ENCODE measurements at places on chromosomes 7 and 10.

DNA sequence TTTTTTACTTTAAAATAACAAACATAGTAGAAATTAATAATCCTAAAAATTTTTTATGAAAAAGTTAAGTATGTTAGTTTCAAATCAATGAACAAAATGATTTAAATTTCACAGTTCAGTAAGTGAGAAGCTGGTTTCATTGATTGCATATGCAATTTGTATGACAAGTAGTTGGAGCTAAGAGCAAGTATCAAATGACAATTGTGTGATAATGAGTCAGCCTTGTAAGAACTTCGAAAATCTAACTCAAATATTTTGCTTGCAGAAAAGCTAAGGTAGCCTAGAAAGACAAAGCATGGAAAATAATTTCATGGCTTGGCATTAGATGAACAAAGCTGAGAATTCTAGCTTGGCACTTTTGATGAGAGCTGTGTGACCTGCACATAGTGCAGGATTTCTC is 111.5 kb downstream of the HDAC9 start:
- peak; percentile 44 for DNase-seq

- peak; percentile 49 for DNase-seq
Measured at GRCh38 chr7:130875265-130875741, 141.3 kb upstream of the KLF14 start.

- DNase-seq = peak; percentile 36
Measured at GRCh38 chr7:42456756-42457276, 219.8 kb upstream of the GLI3 start.

DNA sequence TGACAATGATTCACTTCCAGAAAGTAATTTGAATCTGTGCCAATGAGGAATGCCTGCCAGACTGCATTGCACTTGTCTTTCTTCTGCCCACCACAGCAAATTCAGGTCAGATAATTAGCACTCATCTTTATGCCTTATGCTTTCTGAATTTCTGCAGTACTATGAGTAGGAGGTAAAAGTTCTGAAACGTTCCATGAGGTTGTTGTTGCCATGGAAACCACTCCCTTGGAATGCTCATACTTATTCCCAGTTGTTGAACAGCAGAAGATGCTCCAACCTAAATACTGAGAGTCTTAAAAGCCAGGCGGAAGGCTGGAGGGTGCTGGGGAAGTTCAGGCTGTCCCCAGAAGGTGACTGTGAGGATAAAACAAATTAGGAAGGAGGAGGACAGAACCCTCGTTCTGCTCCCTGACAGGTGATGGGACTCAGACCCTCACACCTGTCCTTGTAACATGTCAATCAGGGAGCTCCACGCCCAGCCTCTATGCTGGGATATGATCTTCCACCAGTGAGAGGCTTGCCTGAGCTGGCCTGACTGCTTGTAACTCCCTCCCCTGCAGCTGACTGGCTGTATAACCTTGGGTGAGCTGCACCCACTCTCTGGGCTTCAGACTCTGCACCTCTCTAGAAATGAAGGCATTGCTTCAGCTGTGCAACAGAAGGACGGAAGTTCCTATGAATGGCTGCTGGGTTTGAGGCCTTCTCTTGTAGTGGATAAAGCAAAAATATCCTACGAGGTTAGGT is 554.3 kb upstream of the MGMT start:
- DNase-seq = no peak

- DNase-seq = no peak
Measured at GRCh38 chr10:126910196-126910595, 5.0 kb downstream of the DOCK1 start.

DNA sequence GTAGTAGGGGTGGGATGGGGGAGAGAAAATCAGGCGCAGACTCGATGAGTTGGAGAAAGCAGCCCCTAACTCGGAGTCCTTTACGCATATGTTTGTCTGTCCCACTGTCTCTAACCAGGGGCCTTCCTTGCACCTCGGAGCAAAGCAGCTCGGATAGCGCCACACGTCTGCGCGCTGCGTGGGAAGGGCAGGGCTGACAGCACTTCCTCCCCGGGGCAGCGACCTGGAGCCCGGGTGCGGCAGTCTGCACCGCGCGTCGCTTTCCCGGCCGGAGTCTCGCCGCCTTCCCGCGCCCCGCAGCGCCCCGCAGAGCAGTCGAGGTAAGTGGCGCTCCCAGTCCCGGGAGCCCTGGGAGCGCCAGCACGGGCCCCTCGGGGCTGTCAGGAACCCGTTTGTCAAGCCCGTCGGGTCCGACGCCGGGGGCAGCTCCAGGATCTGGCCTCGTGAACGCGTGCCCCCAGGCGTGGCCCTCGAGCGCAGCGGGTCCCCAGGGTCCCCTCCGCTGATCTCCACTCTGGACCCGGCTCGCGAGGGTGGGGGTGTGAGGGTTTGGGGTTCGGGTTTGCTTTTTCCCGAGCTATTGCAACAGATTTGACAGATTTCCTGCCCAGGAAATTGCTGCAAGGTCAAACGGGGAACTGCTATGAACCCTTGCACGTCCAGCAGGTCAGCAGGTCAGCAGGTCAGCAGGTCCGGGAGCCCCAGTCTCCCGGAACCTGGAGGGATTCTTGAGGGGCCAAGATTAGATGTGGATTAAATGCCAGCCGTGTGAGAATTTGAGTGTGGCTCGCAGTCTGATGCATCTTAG is 597 bp downstream of the APBB1IP start:
- peak; percentile 25 for DNase-seq

DNA sequence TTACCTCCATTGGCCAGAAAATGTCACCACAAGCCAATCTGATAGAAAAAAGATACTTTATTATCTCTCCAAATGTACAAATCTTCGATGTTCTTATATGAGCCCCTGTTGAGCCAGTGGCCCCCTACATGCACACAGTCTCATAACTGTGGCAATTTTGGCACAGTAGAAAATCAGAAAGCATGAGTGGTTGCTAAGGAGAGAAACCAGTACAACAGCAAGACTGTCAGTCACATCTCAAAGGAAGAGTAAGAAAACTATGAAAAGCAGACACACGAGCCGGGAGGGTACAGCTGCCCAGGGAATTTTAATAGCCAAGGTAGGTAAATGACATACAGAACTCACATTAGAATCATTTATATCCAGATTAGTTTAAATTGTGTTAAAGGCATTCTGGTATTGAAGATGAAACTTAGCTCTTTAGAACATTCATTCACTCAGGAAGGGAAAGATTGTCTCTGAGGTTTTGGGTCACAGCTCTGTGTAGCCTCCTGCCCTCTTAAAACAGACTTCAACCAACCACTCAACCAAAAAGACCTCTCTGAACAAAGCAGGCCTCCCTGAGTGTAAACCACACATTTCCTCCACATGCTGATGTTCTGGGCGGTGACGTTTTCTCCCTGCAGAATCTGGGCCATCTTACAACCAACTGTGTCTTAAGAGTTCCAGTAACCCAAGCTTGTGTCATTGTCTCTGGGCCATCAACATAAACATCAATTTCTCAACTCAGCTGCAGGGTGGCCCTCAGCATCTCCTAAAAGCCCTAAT is 80.8 kb upstream of the ADAM12 start:
- DNase-seq = peak; percentile 29

- DNase-seq = no peak
Measured at GRCh38 chr10:5092848-5093790, 1.1 kb upstream of the AKR1C3 start.

DNA sequence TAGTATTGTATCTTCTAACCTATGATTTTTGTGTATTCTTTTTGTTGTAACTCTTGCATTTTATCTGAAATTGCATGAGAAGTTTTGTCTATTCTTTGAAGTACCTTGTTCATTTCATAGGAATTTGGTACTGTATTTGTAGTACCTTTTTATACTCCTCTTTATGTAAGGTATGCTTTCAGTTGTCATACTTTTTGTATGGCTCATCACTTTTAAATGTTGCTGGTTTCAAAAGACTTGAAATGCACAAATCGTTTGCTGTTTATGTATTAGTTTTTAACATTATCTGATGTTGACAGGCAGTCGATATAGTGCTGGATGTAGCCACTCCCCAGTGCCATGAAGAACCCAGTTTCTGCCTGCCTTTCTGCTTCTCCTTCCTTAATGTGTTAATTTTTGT is 158.1 kb downstream of the SDK1 start:
- no peak for DNase-seq

DNA sequence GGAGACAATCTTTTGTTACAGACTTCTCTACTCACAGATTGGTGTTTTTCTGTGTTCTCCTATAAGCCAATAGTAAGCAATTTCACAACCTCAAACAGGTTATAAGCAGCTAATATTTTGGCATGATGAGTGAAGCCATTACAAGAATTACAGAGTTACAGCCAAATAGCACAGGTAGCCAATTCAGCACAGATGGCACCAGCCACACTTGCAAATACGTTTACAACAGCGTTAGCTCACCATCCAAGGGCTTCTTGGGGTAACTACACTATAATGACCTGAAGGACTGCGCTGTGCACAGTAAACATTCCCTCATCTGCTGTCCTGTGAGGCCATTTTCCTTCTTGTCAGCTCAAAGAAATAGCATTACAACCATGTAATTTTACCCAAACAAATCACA is 428.6 kb downstream of the TCERG1L start:
- no peak for DNase-seq

DNA sequence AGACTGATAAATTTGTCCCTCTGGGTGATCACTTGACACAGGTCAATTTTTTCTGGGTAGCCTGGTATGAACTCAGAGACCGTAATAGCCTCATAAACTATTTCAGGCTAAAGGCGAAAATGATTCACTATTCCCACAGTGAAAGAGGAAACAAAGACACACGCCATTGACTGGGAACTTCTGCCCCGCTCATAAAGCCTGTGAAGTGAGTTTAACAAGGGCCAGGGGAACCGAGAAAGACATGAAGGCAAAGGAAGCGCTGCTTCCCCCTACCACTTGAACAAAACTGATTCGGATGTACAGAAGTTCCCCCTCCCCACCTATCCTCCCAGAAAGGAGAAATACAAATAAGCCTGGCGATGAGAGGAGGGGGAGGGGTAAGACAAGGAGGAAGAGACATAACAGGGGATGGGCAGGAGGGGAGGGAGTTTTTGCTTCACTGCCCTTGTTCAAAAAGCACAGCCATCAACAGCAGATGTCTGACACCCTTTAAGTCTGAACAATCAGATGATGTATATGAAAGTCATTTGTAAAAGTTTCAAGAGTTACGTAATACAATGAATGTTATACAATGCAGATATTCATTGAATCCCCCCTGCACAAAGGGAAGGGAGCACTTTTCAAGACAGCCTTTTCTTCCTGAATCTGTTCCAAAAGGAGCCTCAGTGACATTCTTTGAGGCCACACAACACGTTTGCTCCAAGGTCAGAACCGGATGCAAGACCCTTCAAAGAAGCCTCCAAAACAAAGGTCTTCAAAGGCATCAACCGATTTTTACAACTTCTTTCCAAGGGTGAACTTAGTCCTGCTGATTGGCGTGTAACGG is 734 bp downstream of the ABCB4 start:
- peak; percentile 25 for DNase-seq

- no peak for DNase-seq
Measured at GRCh38 chr10:65291286-65291685, 1634.5 kb upstream of the LRRTM3 start.

- no peak for DNase-seq
Measured at GRCh38 chr7:73823873-73824592, 6.8 kb upstream of the CLDN4 start.

DNA sequence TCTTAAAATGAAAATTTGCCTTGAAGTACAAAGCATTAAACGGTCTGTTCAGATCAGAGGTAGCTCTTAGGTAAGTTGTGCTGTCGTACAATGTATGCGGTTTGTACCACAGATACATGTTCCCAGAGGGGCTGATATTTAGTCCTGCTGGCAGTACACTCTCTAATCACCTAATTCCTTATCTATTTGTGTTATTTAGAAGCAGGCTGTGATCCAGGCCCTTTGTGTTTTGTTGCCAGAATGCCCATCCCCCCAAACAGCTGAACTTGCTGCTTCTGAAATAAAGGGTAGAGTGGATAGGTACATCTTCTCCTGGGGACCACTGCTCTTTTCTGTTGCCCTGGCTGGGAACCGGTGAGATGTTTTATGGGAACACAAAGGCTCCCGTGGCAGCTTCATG is 84.5 kb downstream of the SND1 start:
- no peak for DNase-seq

DNA sequence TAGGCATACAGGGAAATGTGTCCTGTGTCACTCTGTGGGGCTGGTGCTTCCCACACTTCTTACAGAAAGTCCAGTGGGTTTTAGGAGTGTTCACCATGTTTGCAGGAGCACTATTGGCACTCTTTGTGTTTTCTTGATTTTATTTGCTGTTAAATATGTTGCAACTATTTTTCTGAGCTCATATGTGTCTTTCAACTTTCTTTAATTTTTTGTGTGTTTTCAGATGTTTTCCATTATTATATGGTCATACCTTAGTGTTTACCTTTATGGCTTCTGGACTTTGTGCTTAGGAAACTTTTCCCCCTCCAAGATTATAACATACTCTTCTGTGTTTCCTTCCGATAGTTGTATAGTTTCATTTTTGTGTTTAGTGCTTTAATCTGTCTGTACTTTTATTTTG is 20.8 kb upstream of the NUDCD3 start:
- DNase-seq = no peak

Data from fibroblast of mammary gland (primary cell).